ENCODE measurements at places on chromosomes 6 and 20.

DNA sequence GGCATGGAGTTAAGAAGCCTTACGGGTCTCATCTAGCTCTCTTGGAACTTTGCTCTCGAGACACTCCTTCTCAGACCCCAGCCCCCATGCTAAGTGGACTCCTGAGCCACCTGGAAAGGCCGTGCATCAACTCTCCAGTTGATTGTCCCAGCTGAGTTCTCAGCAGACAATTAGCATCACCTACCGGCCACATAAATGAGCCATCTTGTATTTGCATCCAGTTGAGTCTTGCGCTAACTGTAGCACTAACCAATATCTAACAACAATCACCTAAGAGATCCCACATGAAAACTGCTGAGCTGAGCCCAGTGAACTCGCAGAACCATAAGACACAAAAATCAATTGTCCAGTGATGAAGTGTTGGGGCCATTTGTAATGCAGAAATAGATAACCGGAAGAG is 49.7 kb downstream of the PCNA start:
- no peak for DNase-seq

- DNase-seq: no peak
These were observed 5.3 kb downstream of the FOXA2 start for GRCh38 chr20:22579119-22579427.

DNA sequence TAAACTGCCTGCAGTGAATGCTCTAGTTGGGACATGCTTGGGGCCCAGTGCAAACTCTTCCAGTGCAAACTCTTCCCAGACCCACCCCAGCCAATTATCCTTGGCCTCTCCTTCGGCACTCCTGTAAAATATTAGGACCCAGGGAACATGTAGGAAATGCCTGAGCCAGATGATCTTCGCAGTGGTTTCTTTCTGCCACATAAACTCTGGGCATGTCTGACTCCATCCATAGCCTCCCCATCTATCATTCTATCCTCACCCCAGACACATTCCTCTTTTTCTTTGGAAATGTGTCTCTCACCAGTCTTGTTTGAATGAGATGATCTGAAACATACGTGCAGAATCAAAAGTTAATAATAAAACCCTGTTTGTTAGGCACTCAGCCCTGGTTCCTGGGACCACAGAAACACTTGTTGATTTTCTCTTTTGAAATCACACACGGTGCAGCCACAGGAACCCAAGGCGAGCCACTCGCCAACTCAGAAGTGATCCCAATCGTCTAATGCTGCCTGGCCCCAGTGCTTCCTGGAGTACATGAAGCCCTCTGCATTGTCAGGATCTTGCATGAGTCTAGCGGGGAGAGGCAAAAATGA is 108.9 kb upstream of the CST7 start:
- DNase-seq: no peak

GRCh38 chr20:56788671-56789610 is 159.8 kb downstream of the TFAP2C start:
- no peak for DNase-seq

- DNase-seq: no peak
These were observed 26.7 kb downstream of the RNASET2 start for GRCh38 chr6:166929542-166930189.

GRCh38 chr6:11813606-11814005 is 35.0 kb upstream of the ADTRP start:
- DNase-seq: no peak

- DNase-seq: peak; percentile 96
These were observed 144.7 kb upstream of the ZNF217 start for GRCh38 chr20:53738039-53738944.

GRCh38 chr20:63645218-63645617 is 8.0 kb downstream of the STMN3 start:
- no peak for DNase-seq

DNA sequence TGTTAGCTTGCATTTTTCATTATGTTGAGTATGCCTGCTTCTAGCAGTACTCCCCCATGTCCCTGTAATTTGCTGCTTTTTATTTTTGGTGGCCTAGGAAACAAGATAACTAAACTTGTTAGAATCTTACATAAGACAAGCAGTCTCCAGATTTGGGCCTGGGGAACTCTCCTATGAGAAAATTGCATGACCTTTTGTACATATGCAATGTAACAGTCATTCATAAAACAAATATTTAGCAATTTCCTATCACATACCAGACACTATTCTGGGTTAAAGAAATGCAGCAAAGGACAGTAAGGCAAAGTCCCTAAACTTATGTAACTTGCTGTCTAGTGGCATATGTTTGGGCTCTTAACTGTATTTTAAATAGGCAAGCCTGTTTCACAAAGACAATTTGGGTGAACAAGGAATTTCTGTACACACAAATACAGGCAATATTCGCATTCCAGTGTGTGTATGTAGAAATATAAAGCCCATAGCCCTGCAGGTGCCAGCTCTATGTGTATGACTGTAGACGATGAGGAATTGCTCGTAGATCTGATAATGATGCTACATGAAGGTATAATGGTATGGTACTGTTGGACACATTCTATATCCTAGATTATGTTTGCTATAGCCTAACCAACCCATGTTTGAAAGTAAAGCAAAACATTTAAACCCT is 305.2 kb upstream of the CITED2 start:
- peak; percentile 39 for DNase-seq

DNA sequence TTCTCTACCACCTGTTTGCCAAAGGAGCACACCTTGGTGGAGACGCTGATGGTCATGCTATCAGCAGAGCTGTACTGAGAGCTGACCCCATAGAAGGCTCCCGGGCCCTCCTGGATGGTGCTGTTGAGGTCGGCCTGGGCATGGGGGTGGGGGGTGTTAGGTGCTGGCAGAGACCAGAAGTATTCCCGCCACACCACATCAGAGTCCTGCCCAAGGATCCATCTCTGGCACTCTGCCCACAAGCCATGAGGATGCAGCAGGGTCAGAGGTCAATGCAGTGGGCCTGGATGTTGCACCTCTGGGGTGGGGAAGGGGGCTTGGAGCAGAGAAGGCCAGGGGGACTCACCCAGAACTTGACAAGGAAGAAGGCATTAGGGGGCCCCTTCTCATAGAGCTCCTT is 7.4 kb downstream of the RPL10A start:
- DNase-seq: no peak

DNA sequence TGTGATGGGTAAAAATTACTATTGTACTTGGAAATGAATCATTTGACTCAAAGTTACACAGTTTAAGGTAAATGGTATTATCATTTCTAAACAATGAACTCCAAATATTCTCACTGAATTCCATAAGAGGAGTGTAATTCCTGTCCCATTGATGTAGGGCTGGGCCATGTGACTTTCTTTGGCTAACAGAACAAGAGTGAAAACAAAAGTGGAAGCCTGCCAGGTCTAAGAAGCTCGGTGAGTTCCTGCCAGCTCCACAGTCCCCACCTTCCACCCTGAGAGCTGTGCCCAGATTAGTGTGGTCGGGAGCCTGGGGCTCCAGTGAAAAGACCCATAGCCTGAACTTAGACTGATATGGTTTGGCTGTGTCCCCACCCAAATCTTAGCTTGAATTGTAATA is 24.6 kb downstream of the TBXT start:
- DNase-seq: no peak

DNA sequence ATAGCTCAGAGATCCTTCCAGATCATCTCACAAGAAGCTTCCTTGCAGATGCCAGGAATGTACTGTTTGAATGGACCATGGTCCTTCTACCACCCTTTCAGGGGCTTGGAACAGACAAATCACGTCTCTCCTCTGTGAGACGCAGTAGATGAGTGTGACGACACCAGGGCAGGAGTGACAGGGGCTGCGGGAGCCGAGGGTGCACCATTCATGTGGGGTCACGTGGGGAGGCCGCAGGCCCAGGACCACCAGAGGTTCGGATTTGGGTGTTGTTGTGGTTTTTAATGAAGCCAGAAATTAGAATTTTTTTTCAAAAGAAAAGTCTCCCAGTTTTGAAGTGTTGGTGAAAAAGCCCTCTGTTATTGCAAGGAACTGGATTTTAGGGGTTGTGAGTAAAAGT is 79.2 kb downstream of the PREX1 start:
- no peak for DNase-seq

GRCh38 chr6:164151161-164152120 is 736.9 kb downstream of the QKI start:
- no peak for DNase-seq

DNA sequence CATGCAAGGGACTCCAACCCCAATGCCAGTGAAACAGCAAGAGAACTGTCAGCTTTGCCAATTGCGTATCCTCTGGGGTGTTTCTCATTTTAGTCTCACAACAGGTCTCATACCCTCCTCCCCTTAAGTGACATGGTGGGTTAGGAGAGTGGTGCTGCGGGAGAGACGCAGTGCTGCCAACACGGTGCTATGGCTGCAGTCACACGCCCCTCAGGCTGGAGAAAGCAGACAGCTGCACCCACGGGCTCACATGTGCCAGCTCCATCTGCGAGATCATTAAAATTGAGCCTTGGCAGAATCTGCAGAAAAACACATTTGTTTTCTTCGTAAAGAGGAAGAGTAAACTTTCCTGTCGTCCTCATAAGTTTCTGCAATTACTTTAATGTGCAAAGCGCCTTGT is 114.7 kb downstream of the ANKRD60 start:
- DNase-seq: no peak

- peak; percentile 87 for DNase-seq
These were observed at the start of gene LSM14B for GRCh38 chr20:62121776-62122653. LSM14B (plus strand) TSS chr20:62122475; CDS start chr20:62122667, 192 bp downstream.

DNA sequence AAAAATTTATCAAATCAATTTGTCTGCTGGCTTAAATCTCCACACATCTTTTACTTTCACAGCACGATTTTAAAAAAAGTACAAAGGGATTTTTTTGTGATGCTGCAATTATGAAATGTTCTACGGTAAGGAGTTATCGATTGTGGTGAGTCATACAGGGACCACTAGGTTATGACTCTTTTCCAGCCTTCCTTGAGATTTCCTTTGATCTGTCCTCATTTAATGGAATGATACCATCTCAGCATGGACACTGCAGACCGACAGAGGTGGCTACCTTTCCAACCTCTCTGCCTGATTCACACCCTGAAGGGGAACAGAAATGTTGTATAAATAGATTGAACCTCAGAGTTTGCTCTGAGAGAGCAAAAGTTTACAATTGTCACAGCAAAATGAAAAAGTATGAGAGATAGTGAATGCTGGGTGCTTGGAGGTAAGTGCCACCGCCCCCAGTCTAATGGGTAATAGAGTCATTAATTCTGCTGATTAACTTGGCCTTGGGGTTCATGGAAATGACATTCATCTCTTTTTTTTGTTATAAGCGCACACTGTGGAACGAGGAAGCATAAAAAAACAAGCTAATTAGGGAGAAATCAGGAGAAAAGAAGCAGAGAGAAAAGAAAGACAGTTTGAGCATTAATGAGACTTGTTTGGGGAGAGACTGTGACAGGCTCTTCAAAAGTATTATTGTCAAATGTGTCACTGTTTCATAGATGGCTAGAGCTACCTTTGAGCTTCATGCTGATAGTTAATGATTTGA is 306.0 kb downstream of the RNF144B start:
- DNase-seq: no peak

DNA sequence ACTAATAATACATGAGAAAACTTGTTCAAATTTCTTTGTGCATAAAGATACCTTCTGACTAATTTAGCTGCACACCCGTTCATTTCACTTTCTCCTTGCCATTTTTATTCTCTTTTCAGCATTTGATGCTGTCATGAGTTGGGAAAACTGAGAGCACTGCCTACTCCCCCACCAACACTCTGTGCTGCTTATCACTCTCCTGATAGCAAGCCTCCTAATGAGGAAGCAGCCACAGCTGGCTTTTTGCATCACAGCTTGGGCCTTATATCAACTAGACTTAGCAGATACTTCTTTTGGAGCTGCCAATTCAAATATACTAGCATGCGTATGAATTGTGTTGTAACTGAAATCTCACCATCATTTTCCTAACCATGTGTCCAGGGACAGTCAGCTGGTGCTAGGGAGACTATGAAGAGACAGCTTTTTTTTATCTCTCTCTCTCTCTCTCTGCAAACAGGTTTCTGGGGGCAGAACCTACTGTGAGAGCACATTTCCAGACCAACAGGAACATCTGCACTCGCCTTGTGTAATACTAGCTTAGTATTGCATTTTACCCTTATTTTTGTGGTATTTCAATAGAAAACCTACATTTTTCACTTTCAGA is 699.0 kb downstream of the KHDRBS2 start:
- no peak for DNase-seq

GRCh38 chr6:36944650-36945049 is 9.9 kb upstream of the PI16 start:
- no peak for DNase-seq

- DNase-seq: peak; percentile 52
These were observed 6.6 kb downstream of the TDP2 start for GRCh38 chr6:24660105-24660504.

- no peak for DNase-seq
These were observed 155.3 kb upstream of the EYA4 start for GRCh38 chr6:133085896-133086295.

DNA sequence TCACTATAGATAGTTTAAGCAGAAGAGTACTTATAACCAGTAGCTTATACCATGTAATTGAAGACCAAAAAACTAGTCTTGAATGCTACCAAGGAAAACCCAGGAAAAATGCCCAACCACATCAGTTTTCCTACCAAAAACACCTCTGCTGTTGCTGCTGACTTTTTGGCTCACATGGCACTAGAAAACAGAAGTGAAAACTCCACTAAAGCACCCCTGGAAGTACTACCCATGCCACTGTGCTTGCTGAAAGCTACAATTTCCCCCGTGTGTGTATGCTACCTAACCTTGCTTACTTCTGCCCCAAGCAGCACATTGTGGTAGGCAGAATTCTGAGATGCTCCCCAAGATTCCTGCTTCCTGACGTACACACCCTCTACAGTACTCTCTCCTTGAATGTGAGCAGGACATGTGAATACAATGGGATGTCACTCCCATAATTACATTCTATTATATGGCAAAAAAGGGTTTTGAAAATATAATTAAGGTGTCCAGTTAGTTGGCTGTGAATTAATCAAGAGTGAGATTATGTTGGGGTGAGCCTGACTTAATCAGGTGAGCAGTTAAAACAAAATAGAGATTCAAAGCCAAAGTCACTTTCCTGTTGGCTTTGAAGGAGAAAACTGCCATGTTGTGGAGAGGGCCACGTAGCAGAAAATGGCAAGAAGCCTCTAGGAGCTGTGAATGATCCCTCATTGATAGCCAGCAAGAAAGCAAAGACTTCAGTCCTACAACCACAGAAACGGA is 209.8 kb upstream of the MARCKS start:
- no peak for DNase-seq

GRCh38 chr6:19715167-19715551 is 122.0 kb upstream of the ID4 start:
- DNase-seq: peak; percentile 73

GRCh38 chr20:40966103-40966502 is 62.5 kb upstream of the TOP1 start:
- DNase-seq: no peak

- DNase-seq: no peak
These were observed 2.9 kb upstream of the PPDPF start for GRCh38 chr20:63517376-63518309.

DNA sequence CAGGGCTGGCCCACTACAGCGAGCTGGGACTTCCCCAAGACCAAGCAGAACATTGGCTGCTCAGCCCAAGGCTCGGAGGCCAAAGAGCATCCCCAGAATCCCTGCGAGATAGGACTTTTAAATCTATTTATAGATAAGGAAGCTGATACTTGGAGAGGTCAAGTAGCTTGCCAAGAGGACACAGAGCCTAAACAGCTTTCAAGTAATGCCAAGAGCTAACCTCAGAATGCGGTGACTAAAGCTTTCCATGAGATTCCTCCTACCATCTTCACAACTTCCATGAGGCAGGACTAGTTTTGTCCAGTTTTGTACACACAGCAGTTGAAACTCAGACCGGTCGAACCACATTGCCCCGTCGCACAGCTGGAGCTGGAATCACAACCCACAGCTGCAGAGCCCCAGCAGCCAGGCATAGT is 168.1 kb upstream of the TOP1 start:
- peak; percentile 35 for DNase-seq

Data from bronchial epithelial cell (primary cell).